ENCODE measurements at places on chromosomes 5 and 9.

DNA sequence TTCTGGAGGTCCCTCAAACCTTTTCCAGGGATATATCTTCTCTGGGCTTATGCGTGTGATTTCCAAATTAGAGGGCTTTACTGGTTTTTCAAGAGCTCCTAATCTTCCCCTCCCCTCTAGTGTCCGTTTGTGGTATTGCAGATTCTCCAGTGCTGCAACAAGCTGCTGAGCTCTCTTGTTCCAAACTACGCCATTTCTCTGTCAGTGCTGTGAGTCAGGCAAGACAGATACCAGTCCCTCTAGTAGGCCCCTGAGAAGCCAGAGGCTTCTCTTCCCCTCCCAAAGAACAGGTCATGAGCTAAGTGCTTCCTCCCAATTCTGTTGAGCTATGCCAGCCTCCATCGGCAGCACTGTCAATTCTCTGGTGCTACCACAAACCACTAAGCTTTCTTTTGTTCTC, 149.5 kb downstream of the FANCC start:
- peak; percentile 63 for DNase-seq

- no peak for DNase-seq
These were observed 19.5 kb upstream of the RANBP6 start for GRCh38 chr9:6034954-6035353.

DNA sequence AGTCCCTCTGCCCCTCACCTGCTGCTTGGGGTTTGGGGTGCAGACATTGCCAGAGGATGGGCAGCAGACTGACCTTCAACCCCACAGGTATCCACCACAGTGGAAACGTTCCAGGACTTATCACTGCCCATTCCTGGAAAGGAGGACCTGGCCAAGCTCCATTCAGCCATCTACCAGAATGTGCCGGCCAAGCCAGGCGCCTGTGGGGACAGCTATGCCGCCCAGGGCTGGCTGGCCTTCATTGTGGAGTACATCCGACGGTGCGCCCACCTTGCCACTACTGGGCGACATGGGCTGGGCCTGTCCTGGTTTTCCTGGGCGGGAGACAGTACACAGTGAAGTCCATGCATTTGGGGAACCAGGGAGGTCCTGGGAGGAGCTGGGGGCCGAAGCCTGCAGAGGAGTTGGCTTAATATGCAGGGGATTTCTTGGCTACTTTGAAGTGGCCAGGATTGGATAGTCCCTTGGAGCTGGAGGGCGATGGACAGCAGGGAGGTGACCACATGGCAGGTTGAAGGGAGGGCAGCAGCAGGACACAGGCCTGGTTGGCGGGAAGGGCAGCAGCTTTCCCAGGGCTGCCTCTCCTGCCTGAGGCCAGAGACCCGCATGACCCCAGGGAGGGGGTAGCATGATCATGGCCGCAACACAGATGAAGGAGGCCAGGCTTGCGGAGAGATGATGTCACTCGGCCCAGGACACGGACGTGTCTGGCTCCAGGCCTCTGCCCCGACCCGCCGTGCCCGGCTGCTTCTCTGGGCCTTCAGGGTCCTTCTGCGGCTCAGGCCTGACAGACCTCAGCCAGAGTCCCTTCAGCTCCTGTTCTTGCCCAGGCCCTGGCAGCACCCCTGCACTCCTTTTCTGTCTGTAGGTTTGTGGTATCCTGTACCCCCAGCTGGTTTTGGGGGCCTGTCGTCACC, 34.6 kb downstream of the USP20 start:
- DNase-seq = no peak

DNA sequence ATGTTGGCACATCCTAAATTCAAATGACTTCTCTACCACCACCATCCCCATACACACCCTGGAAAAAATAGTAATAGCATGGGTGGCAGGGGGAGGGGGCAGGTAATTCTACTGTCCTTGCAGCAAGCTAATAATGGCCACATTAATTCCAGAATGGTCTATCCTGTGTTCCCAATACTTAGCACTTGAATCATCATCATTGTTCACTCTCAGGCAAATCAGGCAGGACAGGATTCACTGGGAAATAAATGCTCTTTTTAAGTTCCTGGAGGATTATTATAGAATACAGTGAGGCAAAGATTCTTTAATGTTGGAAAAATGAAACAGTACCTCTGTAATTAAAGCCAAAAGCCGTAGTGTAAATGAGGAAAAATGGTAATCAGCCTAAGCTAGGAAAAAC, 254.5 kb downstream of the ARRDC3 start:
- DNase-seq = no peak

- no peak for DNase-seq
These were observed 159.2 kb upstream of the SLC24A2 start for GRCh38 chr9:19947996-19948395.

Data from COLO829 (cell line).